NCI-H1694 (cell line): ENCODE measurements at places on chromosomes 2 and 18.

- DNase-seq: no peak
These were observed 116.9 kb upstream of the SCN7A start for GRCh38 chr2:166610913-166611305.

GRCh38 chr18:72612894-72613533, 68.9 kb upstream of the CBLN2 start:
- DNase-seq: no peak

DNA sequence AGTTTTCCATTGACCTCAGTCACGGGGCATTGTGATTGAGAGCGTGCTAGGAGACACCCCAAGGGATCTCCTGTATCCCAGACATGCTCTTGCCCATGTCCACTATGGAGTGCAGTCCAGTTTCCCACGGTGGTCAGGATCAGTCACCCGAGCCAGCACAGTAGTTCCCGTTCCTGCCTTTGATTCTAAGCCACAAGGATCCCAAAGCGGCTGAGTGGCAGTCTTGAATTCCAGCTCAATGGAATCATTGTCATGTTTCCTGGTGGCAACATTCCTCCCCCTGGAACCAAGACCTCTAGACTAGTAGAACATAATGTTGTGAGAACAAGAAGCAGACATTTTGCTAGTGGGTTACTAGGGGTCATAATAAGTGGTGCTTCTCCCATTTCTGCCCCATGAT, 154.3 kb downstream of the SEPTIN10 start:
- no peak for DNase-seq

DNA sequence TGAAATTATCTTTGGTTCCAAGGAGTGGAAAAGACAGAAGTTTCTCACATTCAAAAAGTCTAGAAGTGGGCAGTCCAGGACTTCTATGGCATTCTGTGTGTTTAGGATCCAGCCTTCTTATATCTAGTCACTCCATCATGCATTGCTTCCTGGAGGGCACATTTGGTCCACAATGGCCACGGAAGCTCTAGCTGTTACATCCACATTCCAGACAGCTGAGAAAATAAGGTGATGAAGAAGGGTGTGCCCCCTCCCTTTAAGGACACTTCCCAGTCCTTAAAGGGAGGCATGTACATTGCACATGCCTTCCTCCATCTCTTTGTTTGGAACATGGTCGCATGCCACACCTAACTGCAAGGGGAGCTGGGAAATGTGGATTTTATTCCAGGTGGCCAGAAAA, 59.9 kb upstream of the BZW1 start:
- DNase-seq: no peak

DNA sequence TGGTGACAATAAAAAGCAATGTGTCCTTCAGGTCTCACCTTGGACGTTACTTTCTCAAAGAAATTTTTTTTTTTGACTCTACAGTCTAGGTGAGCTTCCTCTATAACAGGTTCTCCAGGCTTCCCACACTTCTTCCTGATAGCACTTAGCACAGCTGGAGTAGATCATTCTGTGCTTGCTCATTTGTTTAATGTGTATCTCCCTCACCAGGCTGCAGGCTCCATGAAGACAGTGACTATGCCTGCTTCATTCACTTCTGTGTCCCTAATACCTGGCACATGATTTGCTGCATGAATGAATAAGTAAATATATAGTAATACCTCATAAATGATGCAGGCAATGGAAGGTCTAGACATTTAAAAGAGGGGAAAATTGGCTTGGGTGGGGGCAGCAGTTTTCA, 109.9 kb upstream of the CD302 start:
- no peak for DNase-seq

DNA sequence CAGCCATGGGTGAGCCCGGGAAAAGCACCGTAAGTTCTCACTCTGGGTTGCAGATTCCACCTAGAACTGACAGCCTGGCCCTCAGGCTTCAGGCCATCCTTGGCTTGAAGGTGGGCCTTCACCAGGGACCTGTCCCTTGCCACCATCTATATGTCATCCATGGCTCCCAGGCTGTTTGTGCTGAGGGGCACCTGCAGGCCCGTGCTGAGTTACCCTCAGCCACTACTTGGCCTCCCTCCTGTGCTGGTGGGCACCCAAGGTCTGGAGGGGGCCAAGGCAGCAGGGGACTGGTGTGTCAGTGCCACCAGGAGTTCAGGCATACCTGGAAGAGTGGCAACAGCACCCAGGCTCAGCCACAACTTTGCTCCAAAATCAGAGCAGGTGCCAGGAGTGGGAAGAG, 326.2 kb upstream of the SMIM21 start:
- DNase-seq: no peak

DNA sequence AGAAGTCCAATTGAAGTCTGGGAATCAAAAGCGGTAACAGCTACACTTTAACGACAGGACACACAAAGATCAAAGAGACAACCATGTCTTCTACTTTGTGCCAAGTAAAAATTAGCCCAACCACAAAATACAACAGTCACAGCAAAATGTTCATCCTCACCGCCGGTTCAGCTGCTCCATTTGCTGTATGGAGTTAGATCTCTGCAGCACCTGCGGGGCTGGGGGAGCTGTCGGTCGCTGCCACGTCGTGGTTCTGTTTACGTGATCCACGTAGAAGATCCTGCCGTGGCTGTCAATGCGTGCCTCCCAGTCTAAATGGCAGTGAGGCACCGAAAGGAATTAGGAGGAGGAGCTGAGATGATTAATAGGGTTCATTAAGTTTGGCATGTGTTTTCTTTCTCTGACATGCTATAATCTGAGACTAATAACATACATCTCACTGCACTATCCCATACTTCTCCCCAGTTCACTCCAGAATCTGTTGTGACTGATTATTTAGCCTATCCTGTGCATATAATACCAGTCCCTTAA, 136.5 kb upstream of the STK17B start:
- no peak for DNase-seq

DNA sequence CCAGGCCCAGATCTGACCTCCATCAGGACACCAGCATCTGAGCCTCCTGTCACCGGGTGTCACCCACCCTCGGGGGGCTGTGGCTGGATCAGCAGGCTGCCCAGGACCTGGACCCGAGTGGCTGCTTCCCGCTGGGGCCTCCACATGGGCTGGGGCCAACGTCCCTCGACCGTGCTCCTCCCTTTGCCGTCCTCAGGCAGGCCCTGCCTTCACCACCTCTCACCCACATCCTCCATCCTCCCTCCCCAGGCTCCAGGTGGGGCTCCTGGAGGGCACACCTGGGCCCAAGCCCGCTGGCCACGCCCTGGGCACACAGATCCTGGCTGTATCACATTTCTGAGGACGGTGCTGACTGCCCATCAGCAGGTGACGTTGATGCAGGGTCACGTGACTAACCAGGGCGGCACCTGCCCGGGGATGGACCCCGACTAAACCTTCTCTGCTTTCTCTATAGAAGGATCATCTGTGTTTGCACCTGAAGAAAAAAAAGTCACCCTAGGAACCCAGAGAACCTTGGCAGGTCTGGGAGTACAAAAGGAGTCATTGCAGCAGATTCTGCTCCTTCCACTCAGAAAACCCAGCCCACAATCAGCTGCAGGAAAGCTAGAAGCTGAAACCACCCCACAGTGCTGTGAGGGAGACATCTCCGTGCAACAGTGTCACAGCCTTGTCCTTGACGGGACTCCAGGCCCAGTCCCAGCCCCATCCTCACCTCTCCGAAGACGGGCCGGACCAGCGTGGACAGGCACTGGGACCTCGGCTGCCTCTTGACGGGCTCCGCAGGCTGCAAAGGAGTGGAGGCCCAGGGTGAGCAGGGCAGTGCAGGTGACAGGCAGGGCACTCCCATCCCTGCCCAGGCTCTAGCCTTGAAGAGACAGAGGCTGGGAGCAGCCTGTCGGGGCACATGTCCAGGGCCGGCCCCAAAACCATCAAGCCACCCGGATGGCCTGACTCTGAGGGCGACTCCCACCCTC, 11.2 kb downstream of the STK25 start:
- DNase-seq: no peak

DNA sequence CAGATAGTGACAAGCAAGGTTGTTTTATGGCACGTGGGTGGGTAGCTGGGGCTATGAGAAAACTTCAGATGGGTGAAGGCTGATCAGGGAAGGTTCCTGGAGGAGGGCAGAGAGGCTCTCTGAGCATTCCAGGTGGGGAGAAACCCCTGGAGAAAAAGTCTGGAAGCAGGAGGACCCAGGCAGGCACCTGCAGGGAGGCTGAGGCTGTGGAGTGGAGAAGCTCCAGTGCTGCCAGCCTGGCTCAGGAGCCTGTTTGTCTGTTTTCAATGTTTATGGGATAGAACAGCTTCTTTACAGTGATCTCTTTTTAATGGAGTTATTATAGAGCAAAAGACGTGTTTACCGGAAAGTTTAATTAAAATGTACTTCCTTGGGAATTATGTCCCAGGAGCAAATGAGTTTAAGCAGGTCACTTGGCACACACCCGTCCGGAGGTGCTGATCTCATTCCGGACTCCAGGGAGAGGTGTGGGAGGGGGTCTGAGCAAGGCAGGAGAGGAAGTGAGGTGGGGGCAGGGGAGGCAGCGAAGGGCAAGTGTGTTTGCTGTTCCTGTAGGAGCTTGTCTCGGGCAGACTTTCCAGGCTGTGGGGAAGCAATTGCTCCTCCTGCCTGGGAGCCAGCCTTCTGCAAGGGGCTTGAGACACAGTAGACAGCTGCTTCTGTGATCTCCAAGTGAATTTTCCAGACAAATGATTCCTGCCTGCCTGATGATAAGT, 239.5 kb downstream of the MYCN start:
- DNase-seq: no peak

- DNase-seq: peak; percentile 37
These were observed 120.9 kb downstream of the SPTBN1 start for GRCh38 chr2:54577035-54577434.

DNA sequence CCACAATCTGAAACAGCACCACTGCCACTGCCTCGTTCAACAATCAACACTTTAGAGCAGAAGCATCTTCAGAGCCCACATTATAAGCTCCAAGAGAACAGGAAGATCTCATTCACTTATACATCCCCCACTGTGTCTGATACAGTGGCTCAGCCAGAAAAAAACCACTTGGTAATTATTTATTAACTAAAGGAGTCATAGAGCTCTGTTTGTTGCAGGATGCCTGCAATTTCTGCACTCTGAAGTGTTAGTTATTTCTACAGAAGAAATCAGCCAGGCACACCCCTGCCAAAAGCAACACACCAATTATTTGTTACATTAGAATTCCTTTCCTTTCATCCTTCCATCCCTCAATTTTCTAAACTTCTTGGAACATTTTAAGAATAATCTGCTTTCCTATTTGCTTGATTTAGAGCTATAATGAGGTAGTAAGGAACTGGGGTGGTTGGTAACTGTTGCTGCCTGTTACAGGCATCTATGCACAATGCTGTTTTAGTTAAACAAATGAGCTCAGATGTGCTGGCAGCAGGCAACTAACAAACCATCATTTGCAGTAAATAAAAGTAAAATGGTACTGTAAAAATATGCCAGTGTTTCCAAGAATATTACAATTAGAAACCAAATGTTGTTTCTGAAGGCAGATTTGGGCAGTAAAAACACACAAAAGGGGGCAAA, 59.9 kb downstream of the DYM start:
- DNase-seq: no peak

DNA sequence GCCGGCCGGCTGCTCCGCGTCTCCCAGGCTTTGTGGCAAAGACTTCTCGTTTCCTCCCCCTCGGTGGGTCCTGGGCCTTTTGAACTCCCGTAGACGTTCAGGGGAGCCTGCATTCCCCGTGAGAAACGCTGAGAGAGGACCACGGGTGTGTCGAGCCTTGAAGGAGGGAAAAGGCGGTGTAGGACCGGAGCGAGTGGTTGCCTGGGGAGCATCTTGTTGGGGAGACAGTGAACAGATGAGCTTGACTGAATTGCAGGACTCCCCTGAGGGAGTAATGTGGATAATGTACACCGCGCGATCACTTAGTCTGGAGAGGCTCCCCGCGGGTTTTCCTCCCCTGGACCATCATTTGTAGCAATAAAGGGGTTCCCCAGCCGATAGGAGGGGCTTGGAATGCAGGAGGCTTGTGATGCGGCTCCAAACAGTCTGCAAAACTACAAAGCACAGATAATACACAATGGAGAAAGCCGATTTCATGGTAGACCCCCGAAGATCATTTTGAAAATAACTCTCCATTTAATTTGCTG, 769 bp downstream of the ALMS1 start:
- no peak for DNase-seq

- DNase-seq: no peak
These were observed 329.0 kb upstream of the LRATD1 start for GRCh38 chr2:14303366-14304115.

- DNase-seq: no peak
These were observed 94.7 kb downstream of the MAP4K4 start for GRCh38 chr2:101792208-101792607.

- DNase-seq: no peak
These were observed 865.6 kb upstream of the ID2 start for GRCh38 chr2:7816233-7816632.

GRCh38 chr18:9606039-9606438, 8.3 kb downstream of the PPP4R1 start:
- DNase-seq: no peak

GRCh38 chr2:96116424-96116878, at the start of gene ADRA2B:
ADRA2B (minus strand) TSS chr2:96116571; CDS start chr2:96116149, 422 bp downstream.
- DNase-seq: no peak

GRCh38 chr2:152594792-152595191, 122.5 kb downstream of the PRPF40A start:
- no peak for DNase-seq

DNA sequence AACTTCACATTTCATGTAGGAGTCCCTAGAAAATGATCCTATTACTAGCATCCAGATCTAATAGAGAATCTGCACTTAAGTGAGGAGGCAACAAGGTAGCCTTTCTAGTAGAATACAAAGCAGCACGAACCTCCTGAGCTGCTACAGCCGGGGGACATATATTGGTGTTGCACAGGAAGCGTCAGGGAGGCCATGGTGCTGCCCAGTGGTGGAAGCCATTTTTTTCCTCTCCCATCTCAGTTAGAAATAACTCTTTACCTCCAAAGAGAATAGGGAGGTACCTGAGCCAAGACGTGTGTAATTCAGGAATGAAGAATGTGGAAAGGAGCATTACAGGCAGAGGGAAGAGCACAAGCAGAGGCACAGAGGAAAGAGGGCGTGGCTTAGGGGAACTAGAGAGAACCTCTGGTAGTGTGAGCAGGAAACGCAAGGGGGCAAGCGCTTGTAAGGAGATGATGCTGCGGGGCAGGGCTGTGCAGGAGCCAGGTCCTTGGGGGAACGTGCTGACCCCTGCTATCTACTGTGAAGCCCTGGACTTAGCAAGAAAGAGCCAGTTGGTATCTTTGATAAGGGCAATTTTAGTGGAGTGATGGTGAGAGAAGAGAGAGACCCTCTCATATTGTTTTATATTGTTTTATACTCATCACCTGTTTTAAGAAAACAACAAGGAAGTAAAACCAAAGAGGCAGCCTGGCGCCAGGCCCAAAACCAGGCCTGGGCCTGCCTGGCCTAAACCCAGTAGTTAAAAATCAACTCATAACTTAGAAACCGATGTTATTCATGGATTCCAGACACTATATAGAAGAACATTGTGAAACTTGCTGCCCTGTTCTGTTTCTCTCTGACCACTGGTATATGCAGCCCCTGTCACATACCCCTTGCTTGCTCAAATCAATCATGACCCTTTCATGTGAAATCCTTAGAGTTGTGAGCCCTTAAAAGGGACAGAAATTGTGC, 50.0 kb upstream of the TTC39C start:
- DNase-seq: no peak

- DNase-seq: no peak
These were observed 9.3 kb upstream of the KCNS3 start for GRCh38 chr2:17869128-17869527.
